ENCODE measurements at places on chromosomes 2 and 18.

DNA sequence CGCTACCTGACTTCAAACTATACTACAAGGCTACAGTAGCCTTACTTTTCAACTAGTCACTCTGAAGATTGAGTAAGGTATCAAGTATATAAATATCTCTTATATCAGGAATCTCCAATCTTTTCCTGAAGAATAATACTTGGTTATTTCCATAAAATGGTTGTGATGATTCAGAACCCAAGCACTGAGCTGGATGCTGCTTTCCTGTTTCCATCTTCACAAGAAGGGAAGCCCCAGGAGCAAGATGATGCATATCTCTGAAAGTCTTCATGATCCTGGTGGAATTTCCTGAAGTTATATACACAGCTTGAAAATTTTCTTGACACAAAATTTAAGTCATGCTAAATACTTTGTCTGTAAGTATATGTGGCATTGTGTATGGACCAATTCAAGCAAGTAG, 243.9 kb upstream of the TANK start:
- DNase-seq: no peak

DNA sequence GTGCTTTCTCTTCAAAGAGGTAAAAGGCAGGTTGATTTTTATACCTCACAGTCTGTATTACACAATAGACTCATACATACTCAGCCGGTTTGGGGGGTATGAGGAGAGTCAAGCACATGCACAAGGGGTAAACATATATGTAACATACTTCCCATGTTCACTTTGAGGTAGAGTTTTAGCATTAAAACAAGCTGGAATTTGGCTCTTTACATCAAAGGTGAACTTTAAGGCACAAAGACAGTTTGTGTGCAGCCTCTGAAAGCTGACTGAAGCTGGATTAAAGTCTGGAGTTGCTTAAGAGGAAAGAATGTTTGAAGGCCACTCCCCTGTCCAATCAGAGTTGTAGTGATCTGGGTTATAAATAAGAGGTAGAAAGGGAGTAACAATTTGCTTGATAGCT, 282.0 kb downstream of the DPP10 start:
- DNase-seq: no peak

GRCh38 chr2:223100061-223100511, 48.1 kb downstream of the KCNE4 start:
- no peak for DNase-seq

DNA sequence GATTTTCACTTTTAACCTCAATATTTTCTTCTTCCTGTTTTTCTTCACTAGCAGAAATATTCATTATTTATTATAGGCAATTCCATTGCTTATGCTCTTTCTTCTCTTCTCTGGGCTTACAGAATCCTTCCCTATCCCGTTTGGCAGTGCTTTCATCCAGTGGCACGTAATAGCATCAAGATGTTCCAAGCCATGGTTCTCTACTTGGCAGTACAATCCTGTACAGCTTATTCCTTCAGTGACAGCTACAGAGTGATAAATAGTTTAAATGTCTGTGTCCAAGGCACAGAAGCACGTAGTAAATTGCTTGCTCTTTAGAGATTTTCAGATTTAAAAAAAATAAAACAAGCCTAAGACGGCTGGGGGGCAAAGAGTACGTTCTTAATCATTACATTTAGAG, 1964.3 kb downstream of the SUCLG1 start:
- no peak for DNase-seq

GRCh38 chr18:55227771-55228170, 268.5 kb upstream of the CCDC68 start:
- DNase-seq: no peak

Measured in NCI-H1417 treated with DMSO at 0.1 percent for 48 hours (cell line).